ENCODE measurements at places on chromosomes 3 and 15. TPM values are rescaled to one million over a fixed set of nuclear protein-coding genes. Genes with fewer than 3 reads are reported as not detected.

Gene ERICH6
- total RNA-seq = 0.39 TPM

Gene SLC24A5
- total RNA-seq = not detected

Gene SEMA4B
- 31.0 TPM for total RNA-seq

Gene SLC2A2
- total RNA-seq = 0.11 TPM

Gene ISG20
- 0.65 TPM for total RNA-seq

Gene ELL3
- total RNA-seq = 2.9 TPM

Gene RTP3
- not detected for total RNA-seq

Gene PROK2
- not detected for total RNA-seq

Gene TM4SF4
- total RNA-seq = not detected

Gene LEKR1
- total RNA-seq = 1.4 TPM

Gene CFAP92
- 0.39 TPM for total RNA-seq

Gene ADGRG7
- total RNA-seq = 0.39 TPM

Gene RFT1
- 20.0 TPM for total RNA-seq

Gene TMEM266
- total RNA-seq = 3.1 TPM

Gene KCNMB2
- not detected for total RNA-seq

Gene NPAP1
- total RNA-seq = not detected

Gene STRC
- 0.33 TPM for total RNA-seq

Gene SLC22A13
- total RNA-seq = 2.6 TPM

Gene NRROS
- not detected for total RNA-seq

All from placental epithelial cell (primary cell).